ENCODE measurements at places on chromosomes 7 and 10.

- peak; percentile 23 for DNase-seq
These were observed 975 bp downstream of the GLCCI1 start for GRCh38 chr7:7969306-7970236.

DNA sequence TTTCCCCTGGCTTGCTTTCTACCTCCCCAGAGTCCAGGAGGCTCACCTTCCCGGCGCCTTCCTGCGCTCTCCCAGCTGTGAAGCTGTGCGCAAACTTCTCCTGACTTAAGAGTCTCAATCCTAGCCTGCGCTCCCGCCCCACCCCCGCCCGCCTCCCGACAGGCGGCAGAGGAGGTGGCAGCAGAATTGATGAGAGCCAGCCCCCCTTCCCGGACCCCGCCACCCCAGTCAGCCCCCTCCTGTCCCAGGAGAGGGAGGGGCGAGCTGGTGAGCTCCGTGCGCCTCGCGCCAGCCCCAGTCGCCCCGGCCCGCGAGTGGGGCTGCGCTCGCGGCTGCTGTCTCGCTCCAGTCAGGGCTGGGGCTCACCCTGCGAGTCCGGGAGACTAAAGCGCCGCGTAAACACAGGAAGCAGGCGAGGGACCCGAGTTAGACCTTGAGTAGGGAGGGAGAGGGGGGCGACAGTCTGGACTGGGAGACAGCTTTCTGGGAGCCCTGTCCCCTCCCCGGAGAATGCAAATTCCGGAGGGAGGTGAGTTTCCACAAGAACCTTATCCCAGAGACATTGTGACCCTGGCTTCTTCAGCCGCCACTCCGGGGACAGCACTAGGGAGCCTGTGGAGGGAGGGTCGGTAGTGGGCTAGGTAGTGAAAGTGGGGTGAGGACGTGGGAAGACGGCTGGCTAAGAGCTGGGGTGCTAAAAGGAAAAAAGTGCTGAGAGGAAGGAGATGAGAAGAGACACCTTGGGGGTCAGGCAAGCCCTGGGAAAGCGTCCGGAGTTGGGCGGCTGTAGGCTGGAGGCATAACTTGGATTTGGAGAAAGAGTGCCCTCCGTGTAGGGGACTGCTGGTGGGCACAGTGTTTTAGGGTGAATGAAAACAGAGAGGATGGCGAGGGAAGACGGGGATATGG lies at the start of gene CALCR:
Gene CALCR (minus strand): TSS at position 79 of the 909 bp plus-strand sequence. CDS start 87,743 bp downstream, outside the sequence.
- DNase-seq = no peak

GRCh38 chr10:111973306-111973705 lies 210.3 kb downstream of the GPAM start:
- DNase-seq = no peak

DNA sequence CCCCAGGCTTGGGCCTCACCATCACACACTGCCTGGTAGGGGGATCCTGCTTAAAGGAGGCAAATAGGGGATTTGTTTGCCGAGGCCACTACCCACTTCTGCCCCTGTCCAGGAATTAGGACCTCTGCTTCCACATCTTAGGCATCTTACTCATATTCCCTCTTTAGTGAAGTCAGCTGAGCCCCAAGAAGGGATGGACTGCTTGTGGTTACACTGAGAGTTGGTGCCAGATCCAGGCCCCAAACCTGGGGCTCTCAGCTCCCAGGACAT lies 1.6 kb upstream of the GPRIN2 start:
- DNase-seq = no peak

DNA sequence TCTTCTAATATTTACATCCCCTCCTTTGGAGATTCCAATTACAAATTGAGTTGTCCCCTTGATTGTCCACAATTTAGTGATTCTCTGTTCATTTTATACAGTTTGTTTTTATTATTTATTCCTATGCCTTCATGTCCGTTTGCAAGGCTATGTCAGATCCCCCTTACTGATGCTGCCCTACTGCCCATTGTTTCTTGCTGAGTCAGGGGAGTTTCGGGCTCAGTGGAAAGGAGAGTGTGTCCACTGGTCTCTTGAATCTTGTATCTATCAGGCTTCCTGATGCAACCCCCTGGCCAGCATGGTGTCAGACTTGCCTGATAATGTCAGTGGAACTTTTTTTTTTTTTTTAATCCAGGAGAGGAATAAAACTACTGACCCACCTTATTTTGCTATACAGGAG lies 384.4 kb downstream of the CDC14C start:
- DNase-seq = no peak

Measured in stimulated activated CD8-positive, alpha-beta memory T cell treated with anti-CD3 and anti-CD28 coated beads, Interleukin-15, amount 100 ng/mL, for 24 hours (primary cell).